ENCODE measurements at places on chromosomes 4 and X. TPM values are rescaled to one million over a fixed set of nuclear protein-coding genes. Genes with fewer than 3 reads are reported as not detected.

GRPR gene
- 0.05 TPM for polyA plus RNA-seq

FGFBP2 gene
- 1.7 TPM for polyA plus RNA-seq

SULT1E1 gene
- polyA plus RNA-seq = not detected

SPANXA1 gene
- not detected for polyA plus RNA-seq

CXorf49B gene
- polyA plus RNA-seq = not detected

YY2 gene
- 2.0 TPM for polyA plus RNA-seq

SH3RF1 gene
- polyA plus RNA-seq = 10.0 TPM

IRF2 gene
- polyA plus RNA-seq = 31.7 TPM

AR gene
- polyA plus RNA-seq = 7.5 TPM

TRPC3 gene
- 0.58 TPM for polyA plus RNA-seq

AMTN gene
- polyA plus RNA-seq = not detected

SLC7A11 gene
- polyA plus RNA-seq = 0.18 TPM

HSFX4 gene
- polyA plus RNA-seq = not detected

NLGN4X gene
- polyA plus RNA-seq = 29.4 TPM

HSFX2 gene
- 1.7 TPM for polyA plus RNA-seq

DNA sequence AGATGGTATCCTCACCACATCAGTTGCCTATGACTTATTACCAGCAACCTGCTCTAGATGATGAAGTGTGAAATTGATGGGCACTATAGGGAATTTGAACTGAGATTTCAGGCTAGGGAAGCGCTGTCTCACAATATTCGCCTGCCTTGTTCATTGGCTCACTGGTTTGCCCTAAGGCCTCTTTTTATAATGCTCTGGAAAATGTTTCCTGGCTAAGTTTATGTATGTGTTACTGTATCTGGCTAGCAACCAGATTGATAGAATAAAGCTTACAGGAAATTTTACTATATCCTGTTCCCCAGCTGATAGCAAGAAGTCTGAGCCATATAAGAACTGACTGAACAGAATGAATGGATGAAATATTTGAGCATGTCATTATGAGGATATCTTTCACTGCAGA is 71.6 kb downstream of the GSTCD start:
- DNase-seq = no peak

GRCh38 chrX:30777575-30777974 is 111.5 kb downstream of the TAB3 start:
- no peak for DNase-seq

DNA sequence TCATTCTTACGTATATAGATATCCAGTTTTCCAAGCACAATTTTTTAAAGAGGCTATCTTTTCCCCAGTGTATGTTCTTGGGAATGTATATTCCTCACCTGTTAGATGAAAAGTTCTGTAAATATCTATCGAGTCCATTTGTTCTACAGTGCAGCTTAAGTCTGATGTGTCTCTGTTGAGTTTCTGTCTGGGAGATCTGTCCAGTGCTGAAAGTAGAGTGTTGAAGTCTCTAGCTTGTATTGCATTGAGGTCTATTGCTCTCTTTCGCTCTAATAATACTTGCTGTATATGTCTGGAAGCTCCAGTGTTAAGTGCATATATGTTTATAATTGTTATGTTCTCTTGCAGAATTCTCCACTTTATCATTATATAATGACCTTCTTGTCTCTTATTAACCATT is 373.1 kb downstream of the PPARGC1A start:
- no peak for DNase-seq

- DNase-seq = no peak
These were observed 98.4 kb downstream of the ZNF827 start for GRCh38 chr4:145840162-145840768.

- DNase-seq = peak; percentile 94
These were observed at the start of gene RBMX for GRCh38 chrX:136880452-136881013. RBMX (minus strand) TSS chrX:136880725; CDS start chrX:136879427, 1,298 bp downstream.

DNA sequence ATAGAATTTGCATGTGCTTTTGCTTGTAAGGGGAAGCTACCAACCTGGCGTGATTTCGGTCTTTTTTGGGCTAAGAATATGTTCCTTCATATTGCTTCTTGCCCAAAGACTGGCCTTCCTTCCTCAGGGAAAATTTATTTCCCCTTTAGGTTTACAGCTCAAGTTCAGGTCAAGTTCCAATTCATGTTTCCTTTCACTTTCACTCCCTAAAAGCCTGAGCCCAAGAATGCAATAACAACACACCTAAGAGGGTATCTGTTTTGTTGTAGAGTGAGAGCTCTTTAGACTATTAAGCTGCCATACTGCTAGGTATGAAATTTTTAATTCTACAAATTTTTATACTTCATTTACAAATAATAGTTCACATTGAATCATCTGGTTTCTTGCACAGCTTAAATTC is 299.6 kb downstream of the TLL1 start:
- DNase-seq = no peak

DNA sequence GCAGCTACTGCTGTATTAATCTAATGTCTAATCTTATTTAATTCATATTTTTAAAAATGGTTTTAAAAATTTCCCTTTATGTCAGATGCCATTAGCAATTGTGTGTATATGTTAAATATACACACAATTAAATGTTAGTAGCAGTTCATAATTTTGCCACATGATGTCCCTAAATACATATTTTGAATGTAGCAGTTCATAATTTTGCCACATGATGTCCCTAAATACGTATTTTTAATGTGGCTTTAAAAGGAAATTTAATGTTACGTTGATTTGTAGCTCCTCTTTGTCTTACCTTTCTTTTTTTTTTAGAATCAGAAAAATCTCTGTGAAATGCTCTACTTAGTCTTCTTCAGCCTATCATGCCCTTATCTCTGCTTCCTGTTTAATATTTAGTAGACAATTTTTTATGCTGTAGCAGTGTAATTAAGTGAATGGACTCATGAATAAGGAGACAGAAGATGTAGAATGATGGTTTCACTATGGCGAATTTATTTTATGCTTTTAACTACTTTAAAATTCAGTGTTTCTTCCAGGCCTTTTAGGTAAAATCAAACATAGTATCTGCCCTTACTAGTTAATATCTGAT is 26.1 kb downstream of the RBM46 start:
- DNase-seq = no peak

GRCh38 chr4:147780137-147780777 is 48.4 kb downstream of the ARHGAP10 start:
- DNase-seq = no peak

GRCh38 chr4:146338512-146338911 is 124.2 kb downstream of the REELD1 start:
- DNase-seq = no peak

DNA sequence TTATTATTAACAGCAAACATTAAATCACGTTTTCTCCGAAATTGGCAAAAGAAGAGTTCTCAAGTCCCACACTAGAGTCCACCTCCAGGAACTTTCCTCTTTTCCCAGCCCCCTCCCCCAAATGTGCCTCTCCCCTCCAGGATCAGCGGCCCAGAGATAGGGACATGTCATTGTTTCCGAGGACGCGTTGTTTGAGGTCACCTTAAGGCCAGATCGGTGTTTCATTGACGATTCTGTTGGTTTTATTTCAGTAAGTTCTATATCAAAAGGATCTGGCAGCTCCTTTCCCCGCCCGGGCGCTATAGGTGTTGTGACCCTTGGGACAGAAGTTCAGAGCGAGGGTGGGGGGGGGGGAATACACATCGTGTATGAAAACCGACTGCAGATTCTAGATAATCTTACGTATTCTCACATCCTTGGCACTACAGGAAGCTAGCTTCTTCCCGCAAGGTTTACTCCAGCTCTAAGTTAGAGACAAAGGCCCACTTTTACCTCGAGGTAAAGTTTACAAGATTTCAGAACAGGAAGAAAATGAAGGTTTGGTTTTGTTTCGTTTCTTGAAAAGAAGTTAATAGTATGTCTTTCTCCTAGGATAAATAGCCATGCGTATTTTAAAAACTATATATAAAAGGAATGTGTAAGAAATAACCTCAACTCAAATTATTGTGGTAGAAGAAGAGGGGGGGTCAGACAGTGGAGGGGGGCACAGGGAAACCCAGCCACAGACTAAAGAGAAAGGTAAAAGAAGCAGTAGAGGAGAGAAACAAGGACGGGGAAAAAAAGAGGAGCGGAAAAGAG is 739 bp upstream of the MSX1 start:
- peak; percentile 9 for DNase-seq

- DNase-seq = no peak
These were observed 31.6 kb upstream of the MSN start for GRCh38 chrX:65635822-65636221.

GRCh38 chr4:42483426-42484379 is 86.4 kb downstream of the SHISA3 start:
- no peak for DNase-seq

- no peak for DNase-seq
These were observed 106.9 kb downstream of the FAM53A start for GRCh38 chr4:1576961-1577821.

GRCh38 chr4:25863831-25864418 is 1.1 kb upstream of the SEL1L3 start:
- no peak for DNase-seq

- DNase-seq = no peak
These were observed 39.5 kb upstream of the RASL11B start for GRCh38 chr4:52822583-52822971.

DNA sequence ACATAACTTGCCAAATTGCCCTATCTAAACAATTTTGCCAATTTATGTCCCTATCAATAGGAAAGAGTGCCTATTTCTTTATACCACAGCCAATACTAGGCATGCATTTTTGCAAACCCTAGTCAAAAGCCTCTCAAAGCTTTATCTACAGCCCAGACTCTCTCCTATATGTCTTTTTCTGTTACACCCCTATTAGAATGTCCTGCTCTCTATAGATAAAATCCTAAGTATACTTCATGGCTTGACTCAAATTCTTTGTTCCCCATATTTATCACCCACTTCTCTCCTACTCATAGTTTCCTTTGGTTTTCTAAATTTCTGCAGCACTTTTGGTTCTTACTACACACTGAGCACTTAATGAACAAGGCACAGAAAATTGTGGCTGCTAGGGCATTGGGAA is 38.0 kb downstream of the NUP62CL start:
- no peak for DNase-seq

GRCh38 chrX:134865682-134866255 is 125.0 kb upstream of the SMIM10 start:
- no peak for DNase-seq

- DNase-seq = no peak
These were observed 572.7 kb upstream of the TENM3 start for GRCh38 chr4:181670506-181670905.

- no peak for DNase-seq
These were observed 87.7 kb upstream of the STS start for GRCh38 chrX:7059859-7060258.

GRCh38 chrX:30668581-30668980 is 15.4 kb downstream of the GK start:
- no peak for DNase-seq

- DNase-seq = no peak
These were observed 104.6 kb upstream of the MXRA5 start for GRCh38 chrX:3450881-3451570.

DNA sequence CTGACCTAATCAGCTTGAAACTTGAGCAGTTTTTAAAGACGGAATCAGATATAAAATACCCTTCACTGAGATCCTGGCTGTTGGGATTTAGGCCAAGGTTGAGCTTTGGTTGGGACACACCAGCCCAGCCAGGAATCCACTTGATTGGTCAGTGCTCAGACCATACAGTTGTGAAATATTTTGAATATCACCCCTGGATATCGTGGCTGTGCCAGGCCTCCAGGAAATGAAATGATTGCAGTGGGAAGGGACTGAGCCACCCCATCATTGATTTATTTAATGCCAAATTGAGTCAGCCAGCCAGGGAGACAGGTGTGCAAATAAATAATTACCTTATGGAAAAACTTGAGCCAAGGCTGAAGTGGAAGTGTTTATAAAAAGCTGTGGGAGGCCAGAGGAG is 128.4 kb upstream of the SCML1 start:
- no peak for DNase-seq

DNA sequence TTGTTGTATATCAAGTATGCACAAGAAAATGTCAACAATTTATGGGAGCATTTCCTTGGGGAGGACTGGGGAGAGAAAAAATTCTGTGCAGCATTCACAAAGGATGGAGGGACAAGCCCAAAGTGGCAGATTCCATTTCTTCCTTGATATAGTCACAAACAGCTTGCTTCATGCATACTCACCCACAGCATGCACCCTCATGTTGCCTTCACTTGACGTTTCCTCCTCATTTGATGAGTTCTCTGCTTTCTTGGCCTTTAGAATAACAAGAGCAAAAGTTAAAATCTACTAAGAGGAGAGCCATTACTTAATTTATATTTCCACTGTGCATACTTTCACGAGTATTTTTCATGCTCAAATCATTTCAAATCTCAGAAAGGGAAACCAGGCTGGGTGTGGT is 37.7 kb downstream of the SPARCL1 start:
- no peak for DNase-seq

DNA sequence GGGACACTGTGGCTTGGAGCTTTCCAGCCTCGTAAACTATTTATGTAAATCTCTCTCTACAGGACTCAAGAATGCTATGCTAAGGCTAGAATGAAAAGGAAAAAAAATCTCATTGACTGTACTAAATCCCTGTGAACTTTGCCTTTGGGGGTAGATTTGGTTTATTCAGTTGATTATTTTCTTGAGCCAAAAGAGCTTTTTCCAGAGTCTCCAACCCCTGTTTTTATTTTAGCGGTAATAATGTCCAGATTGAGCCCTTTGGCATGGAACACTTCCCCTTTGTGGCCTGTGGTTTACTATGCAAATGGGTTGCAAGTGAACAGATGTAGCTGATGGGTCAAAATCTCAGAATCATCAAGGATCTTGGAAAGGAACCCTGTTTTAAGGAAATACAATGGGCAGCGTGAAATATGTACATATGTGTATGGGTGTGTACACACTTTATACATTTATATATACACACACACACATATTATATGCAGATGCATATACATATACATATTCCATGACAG is 72.9 kb downstream of the FAM9B start:
- no peak for DNase-seq

DNA sequence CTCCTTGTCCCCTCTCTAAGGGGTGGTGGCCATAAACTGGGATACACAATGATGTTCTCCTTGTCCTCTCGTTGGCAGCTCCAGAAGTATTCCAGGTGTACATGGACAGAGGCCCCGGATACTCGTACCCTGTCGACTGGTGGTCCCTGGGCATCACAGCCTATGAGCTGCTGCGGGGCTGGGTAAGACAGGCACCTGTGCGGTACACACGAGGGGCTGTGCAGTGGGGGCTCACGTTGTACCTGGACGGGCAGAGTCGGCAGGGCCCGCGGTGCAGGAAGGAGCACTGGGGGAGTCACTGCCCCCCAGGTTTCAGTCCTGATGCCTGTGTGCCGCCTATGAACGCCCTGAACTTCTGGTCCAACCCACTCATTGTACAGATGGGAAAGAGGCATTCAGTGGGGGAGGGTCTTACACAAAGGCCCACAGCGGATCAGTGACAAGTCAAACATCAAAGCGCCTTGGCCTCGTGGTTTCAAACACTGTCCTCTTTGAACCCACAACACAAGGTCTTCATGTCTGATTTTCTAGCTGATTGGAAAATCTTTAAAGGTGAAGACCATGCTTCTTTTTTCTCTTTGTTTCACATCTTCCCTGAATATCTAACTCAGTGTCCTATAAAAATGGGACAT is 261.6 kb downstream of the EVC2 start:
- no peak for DNase-seq

- DNase-seq = no peak
These were observed 82.1 kb downstream of the PPP1R2C start for GRCh38 chrX:42695800-42696358.

- no peak for DNase-seq
These were observed 220.0 kb downstream of the SPCS3 start for GRCh38 chr4:176539785-176540175.

- DNase-seq = no peak
These were observed 110.7 kb downstream of the GNL3L start for GRCh38 chrX:54640736-54641135.

GRCh38 chr4:56790691-56791091 is 30.8 kb downstream of the SPINK2 start:
- no peak for DNase-seq

- DNase-seq = no peak
These were observed 83.1 kb downstream of the ATOH1 start for GRCh38 chr4:93911671-93912070.
